SK-MEL-5 (cell line): ENCODE measurements at places on chromosomes 12 and 14.

GRCh38 chr12:98449584-98449983, 65.8 kb upstream of the TMPO start:
- no peak for DNase-seq

DNA sequence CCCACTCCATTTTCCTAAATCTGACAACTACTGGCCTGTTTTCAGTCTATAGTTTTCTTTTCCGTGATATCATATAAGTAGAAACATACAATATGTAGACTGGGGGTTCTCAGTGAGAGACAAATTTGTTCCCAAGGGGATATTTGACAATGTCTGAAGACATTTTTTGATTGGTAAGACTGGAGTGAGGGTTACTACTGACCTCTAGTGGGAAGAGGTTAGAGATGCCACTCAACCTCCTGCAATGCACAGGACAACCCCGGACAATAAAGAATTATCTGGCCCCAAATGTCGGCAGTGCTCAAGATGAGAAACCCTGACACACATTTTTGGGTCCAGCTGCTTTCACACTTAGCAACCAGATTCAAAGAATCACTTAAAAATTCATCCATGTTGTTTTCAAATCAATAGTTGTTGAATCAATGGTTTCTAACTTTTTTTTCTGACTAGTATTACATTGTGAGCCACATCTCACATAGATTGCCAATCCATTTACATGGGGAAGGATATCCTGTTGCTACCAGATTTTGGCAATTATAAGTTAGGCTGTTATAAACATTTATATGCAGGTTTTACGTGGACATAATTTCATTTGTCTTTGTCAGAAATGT, 307.1 kb downstream of the RPL10L start:
- peak; percentile 74 for DNase-seq

GRCh38 chr12:77213319-77213718, 147.9 kb upstream of the E2F7 start:
- peak; percentile 45 for DNase-seq

GRCh38 chr12:97112136-97112535, 205.1 kb downstream of the NEDD1 start:
- DNase-seq: no peak
